ENCODE measurements at places on chromosomes 11 and 22.

- DNase-seq: no peak
Measured at GRCh38 chr11:124120891-124121290, 5.6 kb downstream of the VWA5A start.

- no peak for DNase-seq
Measured at GRCh38 chr22:32828150-32828549, 26.6 kb downstream of the TIMP3 start.

DNA sequence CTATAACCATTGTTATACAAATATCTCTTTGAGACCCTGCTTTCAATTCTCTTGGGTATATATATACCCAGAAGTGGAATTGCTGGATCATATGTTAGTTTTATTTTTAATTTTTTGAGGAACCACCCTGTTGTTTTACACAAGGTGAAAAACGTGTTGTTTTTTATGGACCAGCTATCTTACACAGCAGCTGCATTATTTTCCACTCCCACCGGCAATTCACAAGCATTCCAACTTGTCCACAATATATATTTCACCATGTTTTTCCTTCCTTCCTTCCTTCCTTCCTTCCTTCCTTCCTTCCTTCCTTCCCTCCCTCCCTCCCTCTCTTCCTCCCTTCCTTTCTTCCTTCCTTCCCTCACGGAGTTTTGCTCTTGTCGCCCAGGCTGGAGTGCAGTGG is 6.3 kb upstream of the APOL5 start:
- DNase-seq: no peak

DNA sequence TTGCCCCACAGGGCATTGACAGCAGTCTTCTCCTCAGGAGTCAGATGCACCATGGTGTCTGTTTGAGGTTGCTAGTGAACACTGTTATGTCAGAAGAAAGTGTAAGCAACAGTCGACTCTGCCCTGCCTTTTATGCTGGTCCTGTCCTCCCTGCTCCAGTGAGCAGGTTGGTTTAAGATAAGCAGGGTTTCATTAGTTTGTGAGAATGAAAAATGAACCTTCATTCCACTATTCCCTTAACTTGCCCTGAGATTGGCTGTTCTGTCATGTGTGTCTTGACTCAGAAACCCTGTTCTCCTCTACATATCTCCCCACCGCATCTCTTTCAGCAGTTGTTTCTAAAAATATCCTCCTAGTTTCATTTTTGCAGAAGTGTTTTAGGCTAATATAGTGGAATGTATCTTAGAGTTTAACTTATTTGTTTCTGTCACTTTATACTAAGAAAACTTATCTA is at the start of gene HBD:
Gene HBD (minus strand): TSS at position 103 of the 454 bp plus-strand sequence. CDS start 50 bp downstream, at position 53.
- no peak for DNase-seq

DNA sequence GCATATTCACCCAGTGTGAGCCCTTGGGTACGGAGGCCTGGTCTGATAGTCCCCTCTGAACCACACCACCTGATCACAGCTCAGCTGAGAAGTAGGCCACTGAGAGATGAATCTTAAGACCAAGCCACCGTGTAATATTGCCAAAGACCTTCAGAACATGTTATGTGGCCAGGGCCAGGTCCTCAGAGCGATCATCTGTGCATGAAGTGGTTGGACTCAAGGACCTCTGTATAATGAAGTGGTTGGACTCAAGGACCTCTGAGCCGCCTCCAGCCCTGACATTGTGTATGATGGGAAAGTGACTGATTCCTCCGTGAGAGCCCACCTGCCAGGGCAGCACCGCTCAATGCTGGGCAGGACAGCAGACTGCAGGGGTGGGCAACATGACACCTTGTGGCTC is 70.2 kb downstream of the TP53I11 start:
- no peak for DNase-seq

DNA sequence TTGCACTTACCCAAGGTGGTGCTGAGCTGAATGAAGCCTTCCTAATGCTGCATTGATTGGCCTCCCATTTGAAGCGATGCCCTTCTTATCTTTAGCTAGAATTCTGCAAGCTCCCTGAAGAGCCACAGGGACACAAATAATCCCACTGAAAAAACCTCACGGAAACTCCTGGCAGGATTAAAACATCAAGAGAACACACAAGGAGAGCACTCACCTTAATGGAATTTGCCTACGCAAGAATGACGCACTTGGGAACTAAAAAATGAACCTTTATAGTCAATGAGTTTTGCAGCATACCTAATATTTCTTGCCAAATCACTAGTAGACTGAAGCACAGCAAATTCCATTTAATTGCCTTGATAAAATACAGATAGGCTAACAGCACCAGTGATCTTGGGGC is 232.8 kb upstream of the UBASH3B start:
- no peak for DNase-seq

- no peak for DNase-seq
Measured at GRCh38 chr11:45036733-45037132, 86.0 kb upstream of the TP53I11 start.

GRCh38 chr22:37746366-37747079 is 49.7 kb downstream of the TRIOBP start:
- no peak for DNase-seq

GRCh38 chr11:64556044-64556720 is 34.8 kb upstream of the SLC22A12 start:
- no peak for DNase-seq

GRCh38 chr11:6142936-6143335 is 27.2 kb downstream of the OR52B2 start:
- no peak for DNase-seq

GRCh38 chr11:118530180-118530682 is 761 bp upstream of the TMEM25 start:
- no peak for DNase-seq

GRCh38 chr22:44410451-44410991 is 87.5 kb downstream of the RTL6 start:
- DNase-seq: no peak

DNA sequence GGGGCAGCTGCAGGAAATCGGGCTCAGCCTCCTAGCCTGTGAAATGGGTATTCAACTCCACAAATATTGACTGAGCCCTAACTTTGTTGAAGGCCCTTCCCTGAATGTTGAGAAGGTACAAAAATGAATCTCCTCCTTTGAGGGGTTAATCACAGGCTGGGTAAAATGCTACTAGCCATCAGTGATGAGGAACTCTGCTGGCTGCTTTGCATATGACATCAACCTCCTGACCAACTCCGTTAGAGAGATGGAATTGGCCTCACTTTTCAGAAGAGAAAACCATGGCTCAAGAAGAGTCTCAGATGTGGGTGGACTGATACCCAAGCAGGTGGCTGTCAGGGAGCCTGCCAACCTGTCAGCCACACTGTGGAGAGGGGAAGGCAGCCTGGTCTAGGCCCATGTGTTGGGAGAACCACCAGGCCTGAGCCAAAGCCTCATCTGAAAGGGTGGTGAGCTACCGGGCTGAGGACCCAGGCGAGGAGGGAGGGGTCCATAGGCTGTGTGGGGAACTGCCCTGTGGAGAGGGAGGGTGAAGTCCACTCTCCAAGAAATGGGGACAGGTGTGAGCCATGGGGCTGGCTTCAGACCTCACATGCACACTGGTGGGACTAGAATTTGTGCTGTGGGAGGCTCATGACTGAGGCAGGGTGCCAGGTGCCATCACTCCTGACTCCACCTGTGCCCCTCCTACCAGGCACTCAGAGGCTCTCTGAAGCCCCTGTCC is 11.8 kb downstream of the CDCA5 start:
- no peak for DNase-seq

- no peak for DNase-seq
Measured at GRCh38 chr11:30016588-30017363, at the start of gene KCNA4. KCNA4 (minus strand) TSS chr11:30017030; CDS start chr11:30012678, 4,352 bp downstream.

- no peak for DNase-seq
Measured at GRCh38 chr11:10413268-10413667, 41.8 kb upstream of the AMPD3 start.

- DNase-seq: no peak
Measured at GRCh38 chr11:41978945-41979344, 519.5 kb upstream of the LRRC4C start.

- no peak for DNase-seq
Measured at GRCh38 chr11:108117746-108118371, 3.5 kb upstream of the ACAT1 start.

DNA sequence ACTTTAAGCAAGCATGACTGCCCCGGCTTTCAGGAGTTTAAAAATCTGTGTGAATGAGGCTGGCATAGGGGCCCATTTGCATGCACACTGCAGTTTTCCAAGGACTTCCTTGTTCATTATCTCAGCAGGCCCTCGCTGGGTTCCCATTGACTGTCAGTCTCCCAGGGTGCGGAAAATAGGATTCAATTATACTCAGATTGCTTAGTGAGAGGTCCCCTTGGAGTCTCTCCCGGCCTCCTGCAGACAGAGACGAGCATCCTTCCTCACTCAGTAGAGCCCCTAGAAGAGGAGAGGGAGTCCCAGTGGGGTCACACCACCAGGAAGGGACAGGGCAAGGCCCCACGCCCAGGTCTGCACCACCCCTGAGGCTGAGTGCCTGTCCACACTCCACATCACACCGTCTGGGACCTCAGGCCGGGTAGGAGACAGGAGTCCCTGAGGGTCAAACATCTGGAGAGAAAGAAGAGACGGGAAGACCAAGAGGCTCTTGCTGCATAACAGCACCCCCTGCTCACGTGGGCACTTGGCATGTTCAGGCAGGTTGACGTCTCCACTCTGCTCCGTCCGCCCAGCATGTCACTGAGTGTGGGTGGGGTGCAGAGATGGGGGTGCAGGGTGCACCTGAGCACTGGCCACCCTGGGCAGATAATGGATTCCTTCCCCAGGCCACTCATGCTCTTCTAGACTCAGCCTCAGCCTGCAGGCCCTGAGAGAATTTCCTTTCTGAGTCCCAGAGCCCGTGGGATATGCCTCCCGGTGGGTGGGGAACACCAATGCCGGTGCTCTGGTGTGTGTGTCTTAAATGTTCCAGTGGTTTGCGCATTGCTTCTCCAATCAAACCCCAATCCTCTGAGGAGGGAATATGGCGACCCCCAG is 58.8 kb downstream of the MCM5 start:
- no peak for DNase-seq

- DNase-seq: no peak
Measured at GRCh38 chr11:67295846-67296245, 6.7 kb downstream of the ANKRD13D start.

DNA sequence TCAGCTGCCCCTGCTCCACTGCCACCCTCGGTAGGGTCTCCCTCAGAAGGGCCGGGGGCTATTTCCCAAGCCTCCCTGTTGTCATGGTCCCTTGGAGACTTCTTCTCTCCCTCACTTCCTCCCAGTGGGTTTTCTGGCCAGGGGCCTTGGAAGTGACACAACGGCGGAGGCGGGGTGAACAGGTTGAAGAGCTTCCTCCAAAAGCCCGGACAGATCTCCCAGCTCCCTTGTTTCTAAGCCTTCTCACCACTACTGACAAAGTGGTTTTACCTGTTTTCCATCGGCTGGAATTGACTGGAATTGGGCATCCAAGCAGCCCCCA is 14.5 kb downstream of the MYH9 start:
- DNase-seq: no peak

GRCh38 chr11:43071338-43071737 is 240.5 kb upstream of the API5 start:
- no peak for DNase-seq

Data from stimulated activated CD8-positive, alpha-beta memory T cell treated with anti-CD3 and anti-CD28 coated beads, Interleukin-4, amount 100 ng/mL, for 4 hours (primary cell).